ENCODE measurements at places on chromosomes 4 and X.

- DNase-seq, result peak; percentile 6
Observed at GRCh38 chr4:13285336-13285735, 198.8 kb downstream of the RAB28 start.

- no peak for DNase-seq
Observed at GRCh38 chr4:119656342-119656741, 27.7 kb upstream of the PDE5A start.

- no peak for DNase-seq
Observed at GRCh38 chr4:9994246-9994847, 26.9 kb downstream of the SLC2A9 start.

GRCh38 chr4:155761916-155762315 lies 3.1 kb downstream of the GUCY1B1 start:
- DNase-seq, result no peak

Data from GM04503 (cell line).